ENCODE measurements at places on chromosomes 7 and 10.

GRCh38 chr7:45179666-45180065 lies 22.1 kb downstream of the RAMP3 start:
- DNase-seq: no peak

- DNase-seq: peak; percentile 35
These were observed 47.1 kb downstream of the SYPL1 start for GRCh38 chr7:106064771-106065574.

DNA sequence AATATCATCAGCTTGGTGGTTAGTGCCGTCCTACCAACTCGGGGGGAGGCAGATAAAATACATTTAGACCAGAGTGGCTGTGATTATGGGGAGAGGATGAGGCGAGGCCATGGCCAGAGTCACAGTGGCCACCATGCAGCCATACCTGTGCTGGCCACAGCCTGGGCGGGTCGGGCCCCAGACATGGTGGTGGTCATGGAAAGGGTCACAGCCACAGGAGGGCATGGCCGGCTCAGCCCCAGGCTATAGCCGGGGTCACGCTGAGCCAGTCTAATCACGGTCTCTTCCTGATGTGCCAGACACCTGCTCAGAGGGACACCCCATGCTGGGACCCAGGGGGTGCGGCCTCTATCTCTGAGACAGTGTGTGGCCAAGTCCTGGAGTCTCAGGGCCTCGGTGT lies 10.2 kb downstream of the ADGRA1 start:
- DNase-seq: no peak

- no peak for DNase-seq
These were observed 171.8 kb downstream of the SUGCT start for GRCh38 chr7:40306596-40306995.

- DNase-seq: no peak
These were observed 70.7 kb upstream of the MKX start for GRCh38 chr10:27816320-27816719.
